Activated T-helper 1 cell treated with Interleukin-2 at 50 U/mL for 16 hours (primary cell): ENCODE measurements at places on chromosomes 12 and 14.

DNA sequence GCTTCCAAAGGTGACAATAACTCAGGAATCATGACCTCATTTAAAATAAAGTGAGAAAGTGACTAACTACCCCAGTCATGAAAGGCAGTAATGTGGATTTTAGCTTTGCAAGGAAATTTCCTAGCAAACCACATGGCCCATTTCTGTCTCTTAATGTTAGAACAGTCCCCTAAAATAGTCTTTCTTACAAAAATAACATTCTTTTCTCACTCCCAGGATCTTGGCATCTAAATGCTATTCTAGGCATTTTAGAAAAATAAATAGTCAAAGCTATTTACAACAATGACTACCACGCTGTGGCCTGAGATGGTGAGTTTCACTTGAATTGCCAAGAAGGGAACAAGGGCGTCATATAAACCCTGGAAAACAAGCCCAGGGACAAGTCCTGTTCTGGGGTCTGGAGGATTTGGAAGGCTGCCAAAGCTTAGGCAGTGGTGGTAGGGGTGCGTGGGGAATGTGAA, 101.2 kb upstream of the CCDC175 start:
- DNase-seq, result no peak

DNA sequence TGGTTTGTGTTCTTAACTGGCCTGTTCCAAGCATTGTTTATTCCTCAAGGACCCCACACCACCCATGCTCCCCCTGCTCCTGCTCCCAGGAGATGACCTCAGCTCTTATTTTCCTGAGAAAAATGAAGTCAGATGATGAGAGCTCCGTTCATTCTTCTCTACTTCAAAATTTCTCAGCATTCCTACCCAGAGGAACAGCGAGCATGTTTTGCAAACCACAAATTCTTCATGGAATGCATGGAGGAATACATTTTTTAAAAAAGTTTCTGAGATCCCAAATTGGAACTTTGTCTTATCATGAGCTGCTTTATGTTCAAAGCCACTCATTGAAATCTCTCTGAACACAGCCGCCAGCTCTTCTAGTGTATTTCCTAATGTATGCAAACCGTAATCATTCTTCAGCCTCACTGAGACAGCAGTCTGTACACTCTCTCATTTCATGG, 44.9 kb downstream of the SYNE2 start:
- DNase-seq, result no peak

DNA sequence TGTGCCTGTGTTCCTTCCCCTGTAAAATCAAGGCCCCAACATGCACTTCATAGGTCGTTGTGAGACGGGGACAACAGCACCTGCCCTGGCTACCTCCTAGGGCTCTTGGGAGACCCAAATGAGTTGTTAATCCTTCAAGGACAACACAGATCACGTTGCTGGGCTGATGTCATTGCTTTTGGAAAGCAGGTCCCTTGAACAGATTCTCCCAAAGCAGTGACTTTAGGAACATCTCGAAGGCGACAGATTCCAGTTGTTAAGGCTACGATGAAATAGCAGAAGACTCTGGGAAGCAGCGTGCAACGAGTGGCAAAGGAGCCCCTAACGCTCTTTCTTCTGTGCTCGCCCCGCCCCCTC, 26.2 kb upstream of the MAP1LC3B2 start:
- no peak for DNase-seq

- peak; percentile 60 for DNase-seq
These were observed 769 bp downstream of the FKBP4 start for GRCh38 chr12:2795291-2796186.

DNA sequence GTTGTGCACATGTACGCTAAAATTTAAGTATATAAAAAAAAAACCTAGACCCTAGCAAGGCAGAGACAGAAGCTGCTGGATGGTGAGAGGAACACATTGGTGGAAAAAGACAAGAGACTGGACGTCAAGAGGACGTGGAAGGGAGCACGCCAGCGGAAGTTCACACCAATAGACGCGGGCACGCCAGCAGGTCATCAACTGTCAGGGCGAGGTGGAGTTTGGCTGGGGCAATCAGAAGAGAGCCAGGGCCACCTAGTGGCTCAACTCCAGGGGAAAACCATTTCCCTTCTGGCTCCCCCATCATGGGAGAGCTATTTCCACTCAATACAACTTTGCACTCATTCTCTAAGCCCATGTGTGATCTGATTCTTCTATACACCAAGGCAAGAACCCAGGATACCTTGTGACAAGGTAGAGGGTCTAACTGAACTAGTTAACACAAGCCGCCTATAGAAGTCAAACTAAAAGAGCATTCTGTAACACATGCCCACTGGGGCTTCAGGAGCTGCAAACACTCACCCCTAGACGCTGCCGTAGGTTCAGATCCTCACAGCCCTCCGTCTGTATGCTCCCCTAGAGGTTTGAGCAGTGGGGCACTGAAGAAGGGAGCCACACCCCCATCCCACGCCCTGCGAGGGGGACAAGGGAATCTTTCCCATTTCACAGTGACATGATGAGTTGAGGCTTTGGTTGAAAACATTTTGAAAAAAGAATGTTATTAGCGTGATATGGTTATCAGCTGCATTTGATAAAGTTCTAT, 702.7 kb downstream of the TMTC2 start:
- no peak for DNase-seq

DNA sequence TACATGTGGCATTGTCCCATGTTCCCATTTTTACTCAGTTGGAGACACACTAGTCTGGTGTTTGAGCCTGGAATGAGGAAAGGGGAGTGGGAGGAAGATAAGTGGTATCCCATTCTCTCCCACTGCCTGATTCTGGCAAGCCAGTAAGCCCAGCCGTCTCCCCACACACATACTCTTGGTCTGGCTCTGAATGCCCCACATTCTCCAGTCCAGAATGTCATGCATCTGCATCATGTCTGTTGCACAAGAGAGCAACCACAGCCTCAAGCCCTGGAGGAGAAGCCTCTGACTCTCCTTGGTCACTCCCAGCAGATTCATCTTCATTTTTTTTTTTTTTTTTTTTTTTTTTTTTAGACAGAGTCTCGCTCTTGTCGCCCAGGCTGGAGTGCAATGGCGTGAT, 48.0 kb downstream of the DRAM1 start:
- DNase-seq, result no peak

- no peak for DNase-seq
These were observed 53.1 kb upstream of the GNPNAT1 start for GRCh38 chr14:52844262-52845060.

GRCh38 chr12:69903548-69903947, 78.5 kb downstream of the MYRFL start:
- DNase-seq, result no peak

DNA sequence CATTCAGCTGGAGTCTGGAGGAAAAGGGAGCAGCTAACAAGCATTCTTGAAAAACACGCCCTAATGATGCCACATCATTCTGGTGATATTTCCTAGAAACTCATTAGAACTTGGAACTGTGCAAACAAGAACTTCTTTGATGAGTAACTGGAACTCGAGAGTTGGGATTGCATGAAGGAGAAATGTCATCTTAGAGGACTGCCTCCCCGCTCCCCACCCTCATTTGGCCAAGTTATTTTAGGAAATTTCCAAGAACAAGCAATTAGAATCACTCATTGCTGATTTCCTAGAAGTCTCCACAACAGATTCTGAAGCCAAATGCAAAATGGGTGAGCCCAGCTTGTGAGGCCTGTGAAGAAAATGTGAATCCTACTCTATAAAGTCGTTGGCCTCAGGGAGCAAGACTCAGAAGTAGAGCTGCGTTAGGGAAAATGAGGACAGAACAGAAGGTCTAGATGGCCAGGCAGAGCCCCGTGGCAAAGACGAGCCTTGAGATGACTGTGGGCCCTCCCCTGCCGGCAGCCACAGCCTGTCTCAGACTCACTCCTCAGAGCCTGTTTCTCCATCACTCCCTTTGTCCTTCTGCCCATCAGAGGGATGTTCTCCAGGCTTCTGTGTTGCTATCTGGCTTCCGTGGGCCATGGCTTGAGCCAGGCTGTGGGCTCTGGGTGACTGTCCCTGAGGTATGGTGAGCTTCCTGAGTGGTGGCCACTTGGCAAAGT, 38.4 kb downstream of the RTL1 start:
- DNase-seq, result no peak

- no peak for DNase-seq
These were observed 193.6 kb downstream of the KSR2 start for GRCh38 chr12:117774941-117775775.

DNA sequence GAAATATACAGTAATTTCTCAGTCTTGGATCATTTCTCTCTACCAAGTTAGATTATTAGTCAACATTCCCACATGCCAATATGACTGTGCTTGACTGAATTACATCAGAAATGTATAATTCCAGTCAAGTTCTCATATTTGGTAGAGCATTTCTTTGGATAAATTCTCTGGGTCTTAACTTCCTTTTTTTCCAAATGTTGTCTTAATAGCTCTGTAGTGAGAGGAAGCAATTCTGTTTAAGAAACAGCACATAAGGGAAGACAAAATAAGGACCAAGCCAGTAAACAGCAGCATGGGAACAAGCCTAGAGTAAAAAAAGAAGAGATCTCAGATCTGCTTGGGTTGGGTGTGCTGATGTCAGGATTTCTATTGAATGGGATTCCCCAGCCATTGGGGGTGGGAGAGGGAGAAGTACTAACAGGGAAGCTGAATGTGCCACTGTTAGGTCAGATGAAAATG, 14.2 kb upstream of the DYRK2 start:
- DNase-seq, result no peak

- no peak for DNase-seq
These were observed 17.5 kb downstream of the AREL1 start for GRCh38 chr14:74695406-74695805.

DNA sequence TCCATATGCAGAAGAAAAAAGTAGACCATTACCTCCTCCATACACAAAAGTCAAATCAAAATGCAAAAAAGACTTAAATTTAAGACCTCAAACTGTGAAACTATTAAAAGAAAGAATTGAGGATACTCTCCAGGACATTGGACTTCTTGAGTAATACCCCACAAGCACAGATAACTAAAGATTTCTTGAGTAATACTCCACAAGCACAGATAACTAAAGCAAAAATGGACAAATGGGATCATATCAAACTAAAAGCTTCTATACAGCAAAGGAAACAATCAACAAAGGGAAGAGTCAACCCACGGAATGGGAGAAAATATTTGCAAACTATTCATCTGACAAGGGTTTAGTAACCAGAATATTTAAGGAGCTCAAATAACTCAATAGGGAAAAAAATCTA, 427.9 kb downstream of the CCDC91 start:
- DNase-seq, result no peak

DNA sequence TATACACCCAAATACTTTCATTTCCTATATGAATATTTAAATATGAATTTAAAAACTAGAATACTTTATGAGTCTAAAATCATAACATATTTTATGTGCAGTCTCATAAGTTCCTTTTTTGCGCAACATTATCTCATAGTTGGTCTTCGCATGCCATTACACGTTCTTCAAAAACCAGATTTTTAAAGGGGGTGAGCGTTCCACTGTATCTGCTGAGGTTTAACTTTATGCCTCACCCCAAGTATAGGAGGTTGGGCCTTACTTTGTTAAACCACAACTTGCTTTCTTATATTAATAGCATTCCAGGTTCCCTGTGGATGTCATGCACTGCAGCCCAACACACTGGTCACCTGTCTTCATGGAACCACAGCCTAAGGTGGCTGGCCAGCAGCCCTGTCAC, 118.6 kb downstream of the APAF1 start:
- no peak for DNase-seq

GRCh38 chr12:12216349-12217017, 50.4 kb downstream of the LRP6 start:
- DNase-seq, result no peak

- no peak for DNase-seq
These were observed 1061.8 kb upstream of the FLRT2 start for GRCh38 chr14:84468153-84468552.

GRCh38 chr14:61670576-61670975, 24.7 kb upstream of the HIF1A start:
- DNase-seq, result no peak

DNA sequence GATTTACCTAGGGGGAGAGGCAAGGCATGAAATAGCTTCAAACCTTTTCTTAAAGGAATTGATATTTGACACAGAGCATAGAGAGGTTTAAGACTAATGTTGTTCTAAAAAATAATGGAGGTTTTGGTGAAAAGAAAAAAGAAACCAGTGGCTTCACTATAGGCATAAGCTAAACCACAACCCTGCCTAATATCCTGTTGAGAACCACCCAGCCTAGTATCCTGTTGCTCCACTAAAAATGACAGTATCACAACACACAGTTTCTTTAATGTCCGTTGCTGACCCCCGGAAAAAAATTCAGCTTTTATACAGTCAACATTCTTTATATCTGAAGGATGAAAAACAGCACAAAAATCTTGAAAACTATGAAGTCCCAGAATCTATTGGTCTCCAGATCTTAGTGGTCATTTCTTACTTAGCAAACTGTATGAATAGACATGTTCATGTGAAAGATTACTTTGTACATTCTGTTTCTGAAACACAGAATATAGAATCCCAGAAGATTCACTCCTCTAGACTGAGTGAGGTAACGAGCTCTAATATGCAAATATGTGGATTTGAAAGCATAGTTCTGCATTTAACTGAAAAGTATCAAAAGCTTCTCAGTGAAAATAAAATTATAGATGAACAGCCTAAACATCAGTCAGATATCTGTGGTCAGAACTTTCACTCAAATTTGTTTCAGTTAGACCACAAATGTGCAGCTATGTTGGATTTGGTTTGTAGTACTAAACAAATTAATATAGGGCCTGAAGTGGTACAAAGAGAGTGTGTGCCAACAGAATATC, 40.5 kb downstream of the GALC start:
- DNase-seq, result no peak

GRCh38 chr14:102732924-102733323, 44.3 kb upstream of the TRAF3 start:
- no peak for DNase-seq

GRCh38 chr12:49937639-49938300, 12.8 kb upstream of the AQP2 start:
- no peak for DNase-seq

DNA sequence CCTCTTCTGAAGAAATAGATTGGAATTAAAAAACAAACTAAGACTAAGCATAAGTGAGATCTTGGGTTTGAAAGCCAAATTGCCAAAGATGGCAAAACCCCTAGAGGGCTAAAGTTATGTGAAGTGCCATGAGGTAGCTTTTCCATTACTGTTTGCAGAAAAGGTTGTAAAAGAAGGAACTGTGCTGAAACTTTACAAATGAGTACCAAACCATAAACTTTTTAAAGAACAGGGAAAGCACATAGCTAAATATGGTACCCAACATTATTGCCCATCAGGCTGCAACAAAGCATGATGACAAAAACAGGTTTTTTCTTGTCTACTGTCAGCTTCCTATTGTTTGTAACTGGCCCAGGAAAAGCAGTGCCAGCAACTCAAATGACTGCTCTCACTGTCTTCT, 224.2 kb downstream of the RAD51B start:
- no peak for DNase-seq

DNA sequence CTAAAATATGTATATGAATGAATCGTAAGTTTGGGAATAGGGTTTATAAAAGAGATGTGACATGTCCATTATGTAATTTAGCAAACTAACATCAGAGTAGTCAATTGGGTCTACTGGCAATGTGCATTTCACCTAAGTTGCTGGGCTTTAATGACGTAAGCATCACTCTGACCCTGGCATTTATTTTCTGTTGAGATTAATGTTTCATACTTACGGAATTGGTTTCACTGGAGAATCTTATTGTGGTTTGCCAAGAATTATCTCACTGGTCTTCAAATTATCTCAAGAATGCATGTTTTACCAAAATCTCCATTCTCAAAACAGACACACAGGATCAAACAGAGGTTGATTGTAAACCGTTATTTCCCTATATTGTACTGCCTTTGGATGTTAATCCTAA, 437.1 kb downstream of the NPAS3 start:
- no peak for DNase-seq

GRCh38 chr12:15074351-15074750, 101.5 kb downstream of the PDE6H start:
- no peak for DNase-seq
